ENCODE measurements at places on chromosomes 3 and 15.

GRCh38 chr3:57598765-57599360, 1.7 kb upstream of the ARF4 start:
- DNase-seq = no peak

GRCh38 chr3:130276203-130276803, 69.2 kb upstream of the COL6A5 start:
- DNase-seq = peak; percentile 61

- DNase-seq = no peak
These were observed 4.4 kb downstream of the CPLX3 start for GRCh38 chr15:74830868-74831267.

GRCh38 chr3:117719316-117719926, 1009.8 kb downstream of the TUSC7 start:
- DNase-seq = no peak

DNA sequence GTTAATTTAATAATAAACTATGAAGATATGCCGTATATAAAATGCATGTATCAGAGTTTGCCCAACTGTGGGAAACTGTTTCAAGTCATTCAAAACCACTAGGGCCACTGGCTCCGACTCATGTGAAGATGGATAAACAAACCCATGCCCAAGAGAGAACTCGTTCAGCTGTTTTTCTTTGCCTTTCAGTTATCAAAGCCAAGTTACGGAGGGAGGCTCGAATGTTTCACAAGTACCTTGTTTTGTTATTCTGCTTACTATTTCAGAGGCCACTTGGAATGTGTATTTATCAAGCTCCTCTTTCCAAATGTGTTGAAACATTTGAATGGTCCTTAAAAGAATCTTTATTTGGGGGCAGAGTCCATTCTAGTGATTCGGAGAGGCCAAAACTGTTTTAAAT, 82.1 kb downstream of the DUT start:
- DNase-seq = no peak

All from retina (tissue), 1 donor.